ENCODE measurements at places on chromosomes 16 and 17.

- no peak for DNase-seq
These were observed 83.4 kb downstream of the COX10 start for GRCh38 chr17:14152721-14153120.

- no peak for DNase-seq
These were observed 1.4 kb upstream of the C1QTNF1 start for GRCh38 chr17:79022507-79022991.

- DNase-seq: no peak
These were observed 11.6 kb upstream of the STRADA start for GRCh38 chr17:63753215-63753614.

- DNase-seq: no peak
These were observed 54.5 kb upstream of the ANKFN1 start for GRCh38 chr17:56098746-56099145.

- DNase-seq: no peak
These were observed 14.4 kb downstream of the FLYWCH1 start for GRCh38 chr16:2925951-2926649.

DNA sequence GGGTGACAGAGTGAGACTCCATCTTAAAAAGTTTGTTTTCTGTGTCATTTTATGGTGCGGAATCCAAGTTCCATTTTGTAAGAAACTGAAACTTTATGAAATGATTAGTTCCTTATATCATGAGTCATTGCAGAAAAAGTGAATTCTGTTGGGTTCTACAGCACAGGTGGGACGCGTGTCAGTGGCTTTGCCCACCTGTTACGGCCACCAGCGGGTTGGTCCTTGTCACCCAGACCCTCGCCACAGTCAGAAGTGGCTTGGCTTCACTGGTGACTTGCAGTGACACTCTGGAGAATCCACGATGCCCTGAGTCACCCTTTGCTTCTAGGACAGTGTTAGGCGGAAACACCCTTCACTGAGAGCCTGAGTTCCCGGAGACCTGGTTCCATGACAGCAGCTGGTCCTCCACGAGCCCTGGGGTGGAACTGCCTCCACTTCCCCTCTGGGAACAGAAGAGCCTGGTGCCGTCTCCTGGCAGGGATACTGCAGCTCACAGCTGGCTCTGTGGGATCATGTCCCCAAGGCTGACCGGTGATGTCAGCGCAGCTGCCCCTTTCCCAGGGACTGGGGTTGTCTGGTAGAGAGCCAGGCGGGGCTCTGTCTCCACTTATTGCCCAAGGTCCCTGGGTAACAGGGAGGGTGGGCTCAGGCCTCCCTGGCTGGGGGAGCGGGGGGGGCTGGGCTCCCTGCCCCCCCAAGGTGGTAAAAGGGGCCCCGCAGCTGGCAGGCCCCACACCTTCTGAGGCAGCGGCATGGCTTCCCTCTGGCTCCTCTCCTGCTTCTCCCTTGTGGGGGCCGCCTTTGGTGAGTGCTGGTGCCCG, at the start of gene CTRB1:
Gene CTRB1 (plus strand): TSS at position 733 of the 821 bp plus-strand sequence. CDS start 20 bp downstream, at position 753.
- DNase-seq: no peak

- DNase-seq: peak; percentile 47
These were observed 11.2 kb downstream of the PIEZO1 start for GRCh38 chr16:88773812-88774291.

DNA sequence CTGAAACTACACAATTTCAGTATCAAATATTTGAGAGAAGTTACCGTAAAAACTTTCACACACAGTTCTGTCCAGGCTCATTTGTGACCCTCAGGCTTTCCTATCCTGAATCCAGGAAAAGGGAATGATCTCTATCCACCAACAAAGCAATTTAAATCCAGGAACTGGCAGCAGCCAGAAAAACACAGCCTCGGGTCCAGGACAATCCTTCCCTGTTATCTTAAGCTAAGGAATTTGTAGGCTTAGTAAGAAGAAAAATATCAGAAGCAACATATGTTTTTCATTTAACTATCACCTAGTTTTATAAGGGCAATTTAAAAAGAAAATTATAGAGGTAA, 47.1 kb downstream of the TEX2 start:
- no peak for DNase-seq

DNA sequence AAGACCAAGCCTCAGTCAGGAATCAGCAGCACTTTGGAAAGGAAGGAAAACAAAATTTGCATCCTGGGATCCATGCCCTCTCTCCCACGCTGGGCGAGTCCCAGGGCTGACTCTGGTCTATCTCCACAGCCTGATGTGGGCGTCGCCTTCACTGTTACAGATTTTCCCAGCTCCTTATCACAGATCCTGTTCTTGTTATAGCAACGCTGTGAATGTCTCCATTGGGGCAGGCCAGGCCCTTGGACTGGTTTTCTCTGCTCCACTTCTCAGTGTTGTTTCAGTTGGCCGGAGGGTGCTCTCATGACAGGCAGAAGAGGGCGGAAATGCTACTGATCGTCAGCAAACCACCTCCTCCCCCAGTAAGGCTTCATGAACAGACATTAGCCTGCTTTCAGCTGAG, 127.9 kb upstream of the CDH11 start:
- DNase-seq: no peak

DNA sequence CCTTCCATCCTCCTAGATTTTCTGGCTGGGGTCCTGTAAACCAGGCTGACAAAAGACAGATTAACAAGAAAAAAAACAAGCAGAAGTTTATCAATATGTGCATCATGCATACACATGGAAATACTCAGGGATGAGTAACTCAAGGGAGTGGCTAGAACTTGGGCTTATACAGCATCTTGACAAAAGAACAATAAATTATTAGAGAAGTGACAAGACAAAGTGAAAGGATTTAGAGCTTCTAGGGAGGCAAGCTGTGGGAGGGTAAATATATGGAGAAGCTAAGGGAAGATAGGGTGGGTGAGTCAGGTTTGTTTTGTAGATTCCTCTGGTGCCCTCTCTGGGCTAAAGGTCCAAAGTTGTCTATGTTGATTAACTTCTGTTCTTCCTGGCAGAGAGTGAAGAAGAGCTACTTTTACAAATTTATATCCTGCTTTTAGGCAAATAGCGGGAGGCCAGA, 48.0 kb upstream of the NDRG4 start:
- no peak for DNase-seq

- no peak for DNase-seq
These were observed 151.2 kb downstream of the IRX5 start for GRCh38 chr16:55081622-55082590.

GRCh38 chr17:78819806-78820792, 20.5 kb downstream of the USP36 start:
- no peak for DNase-seq

DNA sequence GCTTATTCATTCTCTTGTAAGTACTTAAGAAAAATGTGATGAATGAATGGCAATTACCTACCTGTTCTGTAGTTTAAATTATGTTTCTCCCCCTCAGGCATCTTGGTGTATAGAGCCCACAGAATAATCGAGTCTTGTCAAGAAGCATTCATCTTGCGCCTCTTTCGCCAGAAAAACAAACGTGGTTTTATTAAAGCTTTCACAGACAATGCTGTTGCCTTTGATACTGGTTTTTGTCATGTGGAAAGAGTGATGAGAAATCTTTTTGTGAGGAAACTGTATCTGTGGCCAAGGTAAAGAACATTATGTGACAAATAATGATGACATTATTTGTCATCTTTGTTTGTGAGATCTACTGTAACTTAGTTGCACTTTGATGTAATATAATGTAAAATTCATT, 6.5 kb downstream of the ERCC4 start:
- DNase-seq: no peak

GRCh38 chr16:75710344-75710743, 9.1 kb upstream of the DUXB start:
- no peak for DNase-seq

DNA sequence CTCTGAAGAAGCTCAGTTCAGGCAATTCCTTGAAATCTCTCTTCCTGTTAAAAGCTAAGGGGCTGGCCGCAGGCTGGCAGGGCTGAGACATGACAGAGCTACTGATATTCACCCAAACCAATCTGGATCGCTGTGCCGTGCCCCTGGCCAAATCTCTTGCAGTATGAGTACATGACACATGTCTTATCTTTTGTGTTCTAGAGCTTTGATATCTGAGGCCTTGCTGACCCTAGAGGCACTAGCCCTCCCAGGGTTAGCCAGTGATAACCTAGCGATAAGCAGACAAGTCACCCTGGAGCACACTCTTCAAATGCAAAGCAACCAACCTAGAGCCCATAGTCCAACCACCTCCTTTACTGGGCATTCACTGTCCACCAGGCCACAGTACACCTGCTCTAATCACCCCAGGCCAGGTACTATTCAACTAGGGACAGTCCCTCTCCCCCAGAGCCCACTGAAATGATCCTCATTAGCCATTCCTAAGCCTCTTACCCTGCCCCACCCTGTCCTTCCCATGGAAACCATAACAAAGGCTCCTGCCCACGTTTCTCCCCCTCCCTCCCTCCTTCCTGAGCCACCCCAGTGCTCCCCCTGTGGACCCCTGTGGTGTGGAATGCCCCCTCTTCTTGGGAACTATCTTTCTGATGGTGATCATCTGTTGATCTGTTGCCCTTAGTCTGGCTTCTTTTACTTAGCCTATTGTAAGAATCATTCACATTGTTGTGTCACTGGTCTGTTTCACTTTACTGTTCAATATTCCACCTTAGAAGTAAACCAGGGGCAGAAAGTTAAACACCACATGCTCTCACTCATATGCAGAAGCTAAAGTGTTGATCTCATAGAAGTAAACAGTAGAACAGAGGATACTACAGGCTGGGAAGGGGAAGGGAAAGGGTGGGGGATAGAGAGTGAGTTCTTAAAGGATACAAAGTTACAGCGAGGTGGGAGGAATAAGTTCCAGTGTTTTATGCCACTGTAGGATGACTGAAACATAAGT, 52.5 kb downstream of the TEKT5 start:
- no peak for DNase-seq

GRCh38 chr17:82664701-82665182, 16.5 kb upstream of the WDR45B start:
- DNase-seq: no peak

- DNase-seq: no peak
These were observed 19.5 kb downstream of the MAP1LC3B start for GRCh38 chr16:87411375-87412271.

DNA sequence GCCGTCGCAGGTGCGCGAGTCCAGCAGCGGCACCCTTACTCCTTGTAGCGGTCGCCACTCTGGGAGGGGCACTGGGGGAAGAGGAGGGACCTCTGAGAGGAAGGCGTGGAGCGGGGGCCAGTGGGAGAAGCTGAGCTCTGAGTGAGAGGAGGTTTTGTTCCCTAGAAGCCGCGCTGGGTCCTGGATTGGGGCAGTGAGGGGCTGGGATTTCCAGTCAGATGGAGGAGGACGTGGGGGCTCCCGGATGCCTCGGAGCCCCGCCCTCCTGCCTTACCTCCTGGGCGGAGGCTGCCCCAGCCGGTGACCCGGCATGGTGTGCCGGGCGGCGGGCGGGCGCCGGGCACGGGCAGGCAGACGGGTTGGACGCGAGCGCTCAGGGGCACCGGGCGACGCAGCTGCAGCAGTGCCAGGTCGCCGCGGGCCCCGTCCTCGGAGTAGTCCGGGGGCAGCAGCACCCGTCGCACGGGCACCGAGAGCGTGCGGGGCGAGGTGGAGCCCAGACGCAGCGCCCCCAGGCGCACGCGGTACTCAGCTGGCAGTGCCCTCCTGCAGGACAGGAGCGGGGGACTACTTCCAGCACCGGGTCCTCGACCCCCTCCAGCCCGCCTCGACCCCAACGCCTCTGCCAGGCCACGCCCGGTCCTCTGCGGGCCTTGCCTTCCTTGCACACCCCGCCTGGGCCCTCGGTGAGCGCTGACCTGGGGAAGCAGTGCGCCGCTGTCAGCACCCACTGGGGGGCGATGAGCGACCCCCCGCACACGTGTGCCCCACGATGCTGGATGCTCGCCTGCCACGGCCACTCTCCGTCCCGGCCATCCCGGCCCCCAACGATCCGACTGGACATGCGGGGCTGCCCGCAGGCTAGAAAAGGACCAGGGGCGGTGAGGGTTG, 2.0 kb downstream of the PRSS33 start:
- peak; percentile 35 for DNase-seq

DNA sequence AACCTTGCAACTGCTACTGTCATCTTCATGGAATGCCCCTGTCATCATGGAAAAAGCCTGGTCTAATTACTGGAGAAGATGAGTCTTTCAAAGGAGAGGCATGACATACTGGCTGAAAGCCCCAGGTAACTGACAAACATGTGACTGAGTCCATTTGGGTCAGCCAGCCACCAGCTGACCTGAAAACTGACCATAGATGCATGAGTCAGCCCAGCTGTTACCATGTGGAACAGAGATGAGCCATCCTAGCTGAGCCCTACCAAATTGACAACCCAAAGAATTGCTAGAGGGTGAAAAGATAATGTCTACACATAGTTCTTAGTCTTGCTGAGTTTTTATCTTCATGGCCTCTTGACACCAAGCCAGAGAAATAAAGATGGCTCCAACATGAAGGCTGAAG, 311.8 kb downstream of the UTP18 start:
- no peak for DNase-seq

DNA sequence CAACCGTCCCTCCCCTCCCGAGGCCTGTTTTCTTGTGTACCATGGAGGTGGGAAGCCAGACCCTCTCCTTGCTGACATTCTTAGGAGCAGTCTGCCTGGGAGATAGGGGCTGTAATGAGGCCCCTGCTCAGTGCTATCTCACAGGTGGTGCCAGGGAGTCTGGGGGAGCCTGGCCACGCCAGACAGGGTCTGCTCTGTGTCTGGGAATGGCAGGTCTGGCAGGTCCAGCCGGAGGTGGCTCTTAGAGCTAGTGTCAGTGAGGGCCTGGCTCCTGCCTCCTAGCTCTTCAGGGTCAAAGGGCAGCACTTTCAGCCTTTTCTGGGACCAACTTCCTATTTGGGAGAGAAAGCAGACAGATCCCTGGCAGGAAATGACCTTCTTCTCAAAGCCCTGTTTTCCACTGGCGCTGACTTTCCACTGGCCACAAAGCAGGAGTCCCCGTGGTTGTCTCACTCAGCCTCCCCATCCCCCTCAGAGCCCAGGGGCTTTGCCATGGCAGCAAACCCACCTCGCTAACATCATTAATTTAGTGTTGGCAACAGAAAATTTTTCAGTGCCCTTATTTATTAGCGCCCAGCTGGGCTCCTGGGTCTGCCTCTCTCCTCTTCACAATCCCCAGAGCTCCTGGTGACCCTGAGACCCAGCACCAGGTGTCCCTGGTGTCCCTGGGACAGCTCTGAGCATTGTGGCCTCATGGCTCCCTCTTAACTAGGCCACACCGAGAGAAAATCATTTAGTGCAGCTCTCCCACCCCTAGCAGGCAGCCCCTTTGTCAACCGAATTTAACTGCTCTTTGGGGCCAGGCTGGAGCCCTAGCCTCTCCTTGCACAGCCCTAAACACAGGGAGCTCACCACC, 24.0 kb upstream of the DOK4 start:
- no peak for DNase-seq

- peak; percentile 84 for DNase-seq
These were observed 9.8 kb downstream of the SLC16A3 start for GRCh38 chr17:82238472-82239201.

- DNase-seq: no peak
These were observed 28.2 kb upstream of the CACNG1 start for GRCh38 chr17:67016039-67016762.

- DNase-seq: peak; percentile 23
These were observed 8.1 kb upstream of the MT1E start for GRCh38 chr16:56617212-56618085.

Data from CD4-positive, alpha-beta T cell (primary cell).